Epithelial cell of proximal tubule (primary cell): ENCODE measurements at places on chromosomes 1 and 21. TPM values are rescaled to one million over a fixed set of nuclear protein-coding genes. Genes with fewer than 3 reads are reported as not detected.

- DNase-seq: peak; percentile 87
These were observed 450.6 kb upstream of the DAB1 start for GRCh38 chr1:57874418-57874877.

- DNase-seq: no peak
These were observed 725.3 kb upstream of the NCAM2 start for GRCh38 chr21:20272791-20273362.

DNA sequence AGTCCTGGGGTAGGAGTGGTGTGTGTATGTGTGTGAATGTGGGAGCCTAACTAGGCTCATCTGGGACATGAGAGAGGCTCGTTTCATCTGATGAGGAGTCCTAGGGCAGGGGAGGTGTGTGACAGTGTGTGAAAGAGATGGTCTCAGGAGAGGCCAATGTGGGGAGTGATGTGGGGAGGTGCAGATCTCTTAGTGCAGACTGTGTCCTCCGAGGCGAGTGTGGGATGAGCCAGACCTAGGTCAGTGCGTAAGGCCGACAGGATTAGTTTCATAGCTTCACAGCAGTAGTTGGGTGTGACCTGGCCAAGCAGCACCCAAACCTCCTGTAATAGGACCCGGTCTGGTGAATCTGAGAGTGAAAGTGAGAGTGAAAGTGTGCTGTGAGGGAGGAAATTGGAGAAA lies 94.7 kb downstream of the LIPI start:
- no peak for DNase-seq

Gene FAM110D
- total RNA-seq: not detected in 2 replicates

Gene ETNK2
- 12.3 and 15.6 TPM in 2 replicates for total RNA-seq

DNA sequence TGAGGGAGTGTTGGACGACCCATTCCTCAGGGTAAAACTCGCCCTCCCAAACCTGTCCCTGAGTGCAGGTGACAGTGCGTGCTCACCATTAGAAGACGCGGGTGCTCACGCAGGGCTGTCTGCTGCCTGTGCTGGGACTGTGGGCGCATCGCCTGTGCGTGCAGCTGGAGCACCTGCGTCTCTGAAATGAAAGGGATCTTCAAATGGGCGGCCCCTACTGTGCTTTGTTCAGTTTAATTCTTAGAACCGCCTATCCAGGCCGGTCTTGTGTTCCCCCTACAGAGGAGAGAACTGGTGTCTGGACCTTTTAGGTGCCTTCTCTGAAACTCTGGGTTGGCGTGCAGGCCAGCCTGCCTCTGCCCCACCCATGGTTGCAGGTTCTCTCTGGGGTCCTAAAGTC lies 125.8 kb downstream of the PCBP3 start:
- DNase-seq: no peak

Gene PIK3R3
- 3.3 and 6.1 TPM in 2 replicates for total RNA-seq

Gene ADORA3
- not detected in 2 replicates for total RNA-seq

- no peak for DNase-seq
These were observed 648 bp downstream of the FAM76A start for GRCh38 chr1:27726173-27727044.

DNA sequence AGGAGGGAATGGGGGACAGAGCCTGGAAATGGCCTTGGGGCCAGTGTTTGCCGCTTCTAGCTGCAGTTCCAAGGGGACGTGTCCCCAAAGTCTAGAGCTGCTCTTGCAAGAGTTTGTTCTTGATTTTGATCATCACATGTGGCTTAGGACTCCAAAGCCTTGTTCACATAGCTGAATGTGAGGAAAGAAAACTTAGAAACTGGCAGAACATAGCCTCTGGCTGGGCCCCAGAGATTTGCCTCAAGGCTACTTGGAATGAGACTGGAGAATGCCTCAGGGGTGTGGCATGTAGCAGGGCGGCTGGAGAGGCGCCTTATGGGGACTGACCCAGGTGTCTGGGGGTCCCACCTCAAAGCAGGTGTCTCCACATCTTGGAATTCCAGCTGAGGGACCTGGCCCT lies 2.3 kb downstream of the PDXK start:
- no peak for DNase-seq

DNA sequence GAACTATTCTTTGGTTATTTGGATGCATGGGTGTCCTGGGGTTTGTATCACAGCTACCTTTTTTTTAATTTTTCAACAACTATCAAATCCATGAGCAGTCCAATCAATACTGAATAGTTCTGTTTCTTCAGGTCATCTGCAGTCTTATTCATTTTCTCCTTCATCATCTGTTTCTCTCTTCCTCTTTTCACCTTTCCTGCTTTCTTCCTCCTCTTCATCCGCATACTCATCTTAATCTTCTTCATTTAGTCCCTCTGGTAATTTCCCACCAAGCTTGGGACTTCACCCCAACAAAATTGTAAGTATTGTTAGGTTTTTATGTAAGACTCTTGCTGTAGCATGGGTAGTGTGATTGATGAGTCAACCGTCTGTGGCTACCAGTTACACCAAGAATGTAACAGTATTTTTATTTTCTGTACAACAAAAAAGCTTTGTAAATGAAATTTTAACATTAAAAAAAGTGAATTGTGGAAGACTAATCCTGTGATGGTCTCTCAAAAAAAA lies 184.1 kb upstream of the RNPC3 start:
- no peak for DNase-seq

Gene PTPRC
- not detected in 2 replicates for total RNA-seq

GRCh38 chr1:170436928-170437327 lies 95.0 kb upstream of the GORAB start:
- DNase-seq: no peak

GRCh38 chr1:54428837-54429518 lies 22.8 kb upstream of the SSBP3 start:
- no peak for DNase-seq

Gene IL23R
- not detected in 2 replicates for total RNA-seq

GRCh38 chr1:117606649-117607430 lies 992 bp downstream of the TENT5C start:
- no peak for DNase-seq

DNA sequence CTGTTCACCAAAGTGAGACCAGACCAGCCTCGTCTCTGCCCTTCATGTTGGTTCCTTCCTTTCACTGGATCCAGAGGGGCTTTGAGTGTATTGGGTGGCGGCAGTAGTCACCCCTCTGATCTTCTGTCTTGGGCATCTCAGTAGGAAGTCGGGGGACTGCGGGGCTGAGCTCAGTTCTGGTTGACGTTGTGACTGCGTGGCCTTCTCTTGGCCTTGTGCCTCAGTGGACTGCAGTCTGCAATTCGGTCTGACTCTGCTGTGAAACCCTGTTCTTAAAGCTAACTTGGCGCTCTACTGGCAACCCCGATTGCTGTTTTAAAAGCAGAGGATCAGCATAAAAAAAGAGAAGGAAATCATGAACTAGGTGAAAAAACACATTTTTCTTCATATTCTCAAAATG lies 56.7 kb downstream of the SLC37A1 start:
- DNase-seq: no peak

GRCh38 chr1:85544689-85545215 lies 35.8 kb upstream of the CCN1 start:
- DNase-seq: no peak

DNA sequence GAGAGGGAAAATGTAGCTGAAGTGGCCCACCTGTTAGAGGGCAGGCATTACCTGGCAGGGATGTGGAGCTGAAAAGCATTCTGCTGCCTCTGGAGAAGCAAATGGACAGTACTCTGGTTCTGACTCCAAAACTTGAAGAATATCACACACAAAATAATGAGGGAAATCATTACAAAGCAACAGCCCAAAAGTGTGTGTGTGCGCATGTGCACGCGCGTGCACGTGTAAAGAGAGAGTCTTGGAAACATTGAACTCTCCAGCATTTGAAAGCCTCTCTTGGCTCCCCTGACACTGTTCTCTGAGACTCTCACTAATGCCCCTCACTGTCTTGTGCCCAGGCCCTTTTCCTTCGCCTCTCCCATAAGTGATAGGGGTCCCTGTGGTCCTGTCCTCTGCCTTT lies 2.3 kb upstream of the VTCN1 start:
- no peak for DNase-seq

DNA sequence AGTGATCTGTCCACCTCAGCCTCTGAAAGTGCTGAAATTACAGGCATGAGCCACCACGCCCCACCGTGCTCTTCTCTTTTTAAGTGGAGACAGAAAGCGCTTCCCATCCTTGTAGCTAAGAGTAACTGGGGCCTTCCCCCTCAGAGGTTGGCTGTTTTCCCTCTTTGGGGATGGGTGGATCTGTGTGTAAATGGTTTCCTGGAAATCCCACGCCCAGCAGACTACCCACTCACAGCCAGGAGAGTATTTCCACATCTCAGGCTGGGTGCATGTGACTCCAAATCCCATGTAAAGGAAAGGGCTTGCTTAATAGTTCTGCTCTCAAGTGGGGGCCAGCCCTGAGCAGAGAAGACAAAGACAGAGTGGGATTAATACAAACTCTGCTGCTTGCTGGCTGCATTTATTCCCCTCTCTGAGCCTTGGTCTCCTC lies 19.6 kb upstream of the TCEA3 start:
- DNase-seq: no peak

DNA sequence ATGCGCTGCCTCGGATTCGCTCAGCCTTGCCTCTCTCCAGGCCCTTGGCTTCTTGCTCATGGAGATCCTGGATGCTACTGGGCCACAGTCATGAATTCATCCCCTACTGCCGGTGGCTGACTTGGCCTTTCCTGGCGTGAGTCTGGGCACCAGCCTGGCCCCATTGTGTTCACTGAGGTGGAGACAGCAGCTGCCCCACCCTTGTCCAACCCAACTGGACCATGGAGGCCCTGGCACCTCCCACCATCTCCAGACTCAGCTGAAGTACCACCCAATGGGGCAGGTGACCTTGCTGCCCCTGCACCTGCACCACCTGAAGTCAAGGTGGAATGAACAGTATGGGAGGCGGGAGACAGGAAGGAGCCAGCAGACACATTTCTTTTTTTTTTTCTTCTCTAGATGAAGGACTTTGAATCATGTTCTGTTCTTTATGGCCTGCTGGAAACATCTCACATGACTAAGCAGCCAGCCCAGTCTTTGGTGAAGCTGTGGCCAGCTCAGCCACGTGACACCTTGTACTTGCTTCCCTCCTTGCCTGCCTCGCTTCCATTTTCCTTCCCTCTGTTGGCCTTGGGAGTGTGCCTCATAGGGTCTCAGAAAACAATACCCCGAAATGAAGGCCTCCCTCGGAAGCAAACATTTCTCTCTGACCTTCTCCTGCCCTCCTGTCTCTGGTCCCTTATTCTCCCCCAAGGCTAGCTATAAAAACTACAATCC lies 3.8 kb upstream of the SLC30A2 start:
- peak; percentile 36 for DNase-seq

Gene EDN2
- 2.2 and 6.3 TPM in 2 replicates for total RNA-seq

GRCh38 chr1:100404821-100405220 lies 52.5 kb downstream of the CDC14A start:
- DNase-seq: no peak

GRCh38 chr1:203036135-203036534 lies 9.8 kb downstream of the PPFIA4 start:
- DNase-seq: no peak

DNA sequence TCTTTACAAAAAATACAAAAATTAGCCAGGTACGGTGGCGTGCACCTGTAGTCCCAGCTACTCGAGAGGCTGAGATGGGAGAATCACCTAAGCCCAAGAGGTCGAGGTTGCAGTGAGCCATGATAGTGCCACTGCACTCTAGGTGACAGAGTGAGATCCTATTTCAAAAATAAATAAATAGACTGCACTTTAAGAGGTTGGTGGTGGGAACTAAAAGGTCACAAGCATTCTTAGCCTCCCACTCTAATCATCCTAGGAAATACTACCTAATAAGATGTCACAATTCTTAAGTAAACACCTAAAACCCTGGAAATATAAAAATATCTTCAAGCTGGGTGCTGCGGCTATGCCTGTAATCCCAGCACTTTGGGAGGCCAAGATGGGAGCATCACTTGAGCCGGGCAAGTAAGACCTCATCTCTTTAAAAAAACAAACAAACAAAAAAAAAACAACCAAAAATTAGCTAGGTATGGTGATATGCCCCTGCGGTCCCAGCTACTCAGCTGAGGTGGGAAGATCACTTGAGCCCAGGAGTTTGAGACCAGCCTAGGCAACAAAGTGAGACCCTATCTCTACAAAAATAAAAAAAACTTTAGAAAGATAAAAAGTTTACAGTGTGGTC lies 4.1 kb downstream of the DCAF8 start:
- no peak for DNase-seq

DNA sequence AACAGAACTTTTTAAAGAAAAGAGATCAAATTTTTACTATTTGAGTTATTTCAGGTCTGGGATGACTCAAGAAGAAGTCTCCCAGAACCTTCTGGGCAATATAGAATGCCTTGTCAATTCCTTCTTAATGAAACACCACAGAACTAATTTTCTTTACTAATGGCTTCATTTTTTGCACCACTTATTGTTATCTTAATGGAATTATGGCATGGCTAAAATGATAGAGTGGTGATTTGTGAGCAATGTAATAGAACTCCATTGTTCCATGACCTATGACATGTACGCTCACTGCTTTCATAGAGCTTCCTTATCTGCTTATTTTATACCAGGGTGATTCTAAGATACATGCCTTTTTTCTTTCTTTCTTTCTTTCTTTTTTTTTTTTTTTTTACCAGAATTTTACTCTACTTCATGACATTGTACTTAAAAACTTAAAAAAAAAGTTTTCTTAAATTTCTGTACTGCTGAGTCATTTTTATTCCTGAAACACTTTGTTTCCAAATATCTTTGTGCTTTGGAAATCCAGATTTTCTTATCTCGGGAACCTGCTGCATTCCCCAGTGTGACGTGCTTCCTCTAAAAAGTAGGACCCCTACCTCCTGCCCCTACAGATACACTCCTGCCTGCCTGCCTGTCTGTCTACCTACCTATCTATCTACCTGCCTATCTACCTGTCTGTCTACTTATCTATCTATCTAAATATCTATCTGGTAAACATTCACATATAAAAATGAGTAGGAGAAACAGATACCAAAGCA lies 284.9 kb downstream of the PBX1 start:
- DNase-seq: no peak

DNA sequence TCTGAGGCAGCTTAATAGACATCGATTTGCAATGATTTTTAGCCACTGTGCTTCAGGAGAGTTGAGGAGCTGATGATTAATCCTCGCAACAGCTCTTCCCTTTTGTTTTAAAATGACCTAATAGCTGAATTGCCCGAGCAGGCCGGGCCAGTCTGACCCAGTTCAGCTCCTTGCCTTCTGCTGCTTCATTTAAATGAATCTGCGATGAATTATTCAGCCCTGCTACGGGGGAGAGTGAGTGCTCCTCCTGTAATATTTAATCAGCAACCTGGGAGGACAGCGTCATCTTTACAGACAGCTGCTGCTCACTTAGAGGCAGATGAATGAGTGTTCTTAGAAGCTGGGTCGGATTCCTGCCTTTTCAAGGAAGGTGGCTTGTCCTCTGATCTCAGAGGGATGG lies 325.1 kb downstream of the CAMTA1 start:
- DNase-seq: peak; percentile 76

Gene AVPR1B
- not detected in 2 replicates for total RNA-seq

Gene CRABP2
- 12.2 and 77.1 TPM in 2 replicates for total RNA-seq

DNA sequence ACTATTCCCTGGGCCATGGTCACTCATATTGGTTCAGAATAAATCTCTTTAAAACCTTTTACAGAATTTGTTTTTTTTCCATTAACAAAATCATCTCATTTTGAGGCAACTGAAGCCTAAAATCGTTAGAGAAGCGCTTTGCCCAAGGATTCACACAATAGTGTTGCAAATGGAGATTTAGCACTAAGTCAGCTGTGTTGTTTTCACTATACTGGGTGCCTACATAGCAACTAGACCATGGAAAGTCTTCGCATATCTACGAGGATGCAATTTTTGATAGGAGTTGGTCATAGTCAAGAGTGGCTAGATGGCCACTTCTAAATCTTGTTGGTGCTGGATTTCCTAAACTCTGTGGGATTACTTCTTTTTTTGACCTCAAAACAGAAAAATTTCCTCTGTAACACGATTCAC lies 530 bp upstream of the TIPRL start:
- DNase-seq: no peak
